ENCODE measurements at places on chromosomes 6 and 20. TPM values are rescaled to one million over a fixed set of nuclear protein-coding genes. Genes with fewer than 3 reads are reported as not detected.

Gene CLIC5
- total RNA-seq, result not detected

Gene HRH3
- total RNA-seq, result not detected

Gene OXT
- total RNA-seq, result not detected

Gene PPP1R3G
- total RNA-seq, result 3.8 TPM

Gene BTN1A1
- total RNA-seq, result not detected

Gene ADTRP
- 2.6 TPM for total RNA-seq

Gene PERP
- 25.0 TPM for total RNA-seq

Gene OR2H1
- total RNA-seq, result not detected

Measured in fibroblast of the aortic adventitia (primary cell).